Gastroesophageal sphincter (tissue), 4 donors: ENCODE measurements at places on chromosomes 2 and 18. TPM values are rescaled to one million over a fixed set of nuclear protein-coding genes. Genes with fewer than 3 reads are reported as not detected.

The SP5 gene
- total RNA-seq = 0.39 TPM

The SATB2 gene
- total RNA-seq = 6.7 TPM

DNA sequence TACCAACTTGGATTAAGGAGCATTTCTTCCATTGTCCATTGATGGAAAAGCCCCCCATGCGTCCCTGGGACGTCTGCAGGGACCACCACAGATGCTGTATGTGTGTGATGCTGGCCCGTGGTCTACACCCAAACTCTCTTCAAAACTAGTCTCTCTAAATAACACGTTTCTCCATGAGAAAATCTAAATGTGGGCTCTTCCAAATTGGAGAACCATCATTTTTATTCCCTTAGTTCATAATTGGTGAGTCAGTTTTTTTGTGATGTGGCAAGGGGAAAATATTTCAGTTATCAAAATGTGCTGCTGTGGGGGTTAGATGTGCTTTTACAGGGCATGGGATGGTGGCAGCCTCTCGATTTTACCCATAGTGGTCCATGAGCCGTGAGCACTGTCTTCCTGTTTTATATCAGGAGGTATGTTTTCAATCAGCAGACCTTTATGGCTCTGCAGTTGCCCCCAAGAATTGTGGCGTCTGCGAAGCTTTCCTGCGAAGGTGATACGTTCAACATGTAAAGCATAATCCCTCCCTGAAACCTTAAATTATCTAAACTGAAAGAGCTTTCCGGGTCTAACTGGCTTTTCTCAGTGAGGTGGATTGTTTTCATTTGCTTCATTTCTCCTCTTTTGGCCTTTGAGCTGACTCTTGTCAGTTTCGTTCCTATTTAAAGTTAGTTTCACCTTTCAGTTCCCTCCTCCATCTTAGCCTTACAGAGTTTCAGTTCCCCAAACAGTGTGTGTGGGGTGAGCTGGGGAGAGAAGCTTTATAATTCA lies 78.4 kb downstream of the SETBP1 start:
- no peaks in the 10 kb centered on the region for H3K27me3 ChIP-seq
- H3K27ac ChIP-seq = no peak overlapping the region
- no peak overlapping the region for H3K4me3 ChIP-seq
- no peaks in the 10 kb centered on the region for H3K36me3 ChIP-seq
- no peak for ATAC-seq

The PLEKHB2 gene
- total RNA-seq = 40.7 TPM

The TRIM43 gene
- total RNA-seq = not detected

- no peak overlapping the region for H3K4me3 ChIP-seq
- no peaks in the 10 kb centered on the region for H3K27me3 ChIP-seq
- no peak for ATAC-seq
- H3K36me3 ChIP-seq = no peaks in the 10 kb centered on the region
- no peak overlapping the region for H3K27ac ChIP-seq
- no peaks in the 10 kb centered on the region for H3K4me1 ChIP-seq
These were observed 48.7 kb downstream of the NETO1 start for GRCh38 chr18:72819050-72819449.

- H3K27ac ChIP-seq = no peak overlapping the region
- ATAC-seq = no peak
- no peaks in the 10 kb centered on the region for H3K36me3 ChIP-seq
- peaks cover 18% of the 10 kb centered on the region for H3K27me3 ChIP-seq
These were observed 36.9 kb downstream of the NGEF start for GRCh38 chr2:232976176-232976575.

DNA sequence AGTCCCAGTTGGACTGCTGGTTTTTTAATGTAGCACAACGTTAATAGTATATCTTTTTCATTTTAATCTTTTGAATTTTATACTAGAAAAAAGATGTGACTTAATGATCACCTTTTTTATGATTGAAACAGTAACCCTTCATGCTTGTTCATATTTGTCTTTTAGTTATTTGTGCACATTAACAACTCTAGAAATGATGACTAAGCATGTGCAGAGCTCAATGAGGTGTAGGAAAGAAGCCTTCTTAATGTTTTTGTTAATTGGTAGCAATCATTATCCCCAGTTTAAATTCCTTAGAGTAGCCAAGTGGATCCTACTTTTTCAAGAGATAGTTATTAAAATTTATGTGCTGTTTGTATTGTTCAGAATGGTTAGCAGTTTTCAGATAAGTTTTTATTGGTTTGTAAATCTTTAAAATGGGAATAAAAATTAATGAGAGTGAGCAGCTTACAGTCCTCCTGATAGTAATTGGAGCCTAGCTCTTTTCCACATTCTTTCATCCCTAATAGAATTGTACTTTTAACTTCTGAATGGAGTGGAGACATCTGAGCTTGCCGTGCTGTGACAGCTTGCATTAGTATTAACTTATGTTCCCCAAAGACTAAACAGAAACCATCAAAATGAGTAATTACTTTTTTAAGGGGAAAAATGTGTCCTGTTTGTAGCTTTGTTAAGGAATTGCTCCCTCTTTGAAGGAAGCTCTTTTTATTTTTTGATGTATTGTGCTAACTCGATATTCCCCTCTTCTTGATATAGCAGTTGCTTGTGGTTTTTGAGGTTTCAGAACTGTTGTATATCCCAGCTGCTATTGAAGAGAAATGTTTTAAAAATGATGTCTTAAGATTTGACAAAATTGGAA lies 17.3 kb downstream of the PIK3C3 start:
- peaks cover 47% of the 10 kb centered on the region for H3K36me3 ChIP-seq
- H3K4me1 ChIP-seq = no peaks in the 10 kb centered on the region
- no peak overlapping the region for H3K27ac ChIP-seq
- ATAC-seq = no peak
- no peaks in the 10 kb centered on the region for H3K27me3 ChIP-seq

GRCh38 chr2:221336967-221337366 lies 235.1 kb downstream of the EPHA4 start:
- H3K4me3 ChIP-seq = no peak overlapping the region
- H3K4me1 ChIP-seq = no peaks in the 10 kb centered on the region
- H3K27ac ChIP-seq = no peak overlapping the region
- no peaks in the 10 kb centered on the region for H3K27me3 ChIP-seq
- no peaks in the 10 kb centered on the region for H3K36me3 ChIP-seq
- ATAC-seq = no peak

DNA sequence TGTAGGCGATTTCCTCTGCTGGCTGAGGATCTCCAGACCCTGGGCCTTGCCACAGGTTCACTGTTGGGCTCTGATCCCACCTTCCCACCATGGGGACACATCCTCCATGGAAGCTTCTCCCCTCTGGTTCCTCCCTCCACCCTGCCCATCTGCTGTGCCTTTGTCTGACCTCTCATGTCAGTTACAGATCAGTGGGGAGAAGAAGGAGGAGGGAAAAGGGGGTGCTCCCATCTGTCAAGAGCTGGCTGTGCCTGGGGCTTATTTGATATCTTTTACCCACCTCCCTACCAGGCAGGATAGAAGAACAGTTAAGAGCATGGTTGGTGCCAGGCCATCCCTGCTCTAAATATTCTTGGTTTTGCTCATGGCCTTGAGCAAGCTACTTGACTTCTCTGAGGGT lies 12.3 kb upstream of the DNAJB2 start:
- ATAC-seq = no peak
- no peak overlapping the region for H3K4me3 ChIP-seq

DNA sequence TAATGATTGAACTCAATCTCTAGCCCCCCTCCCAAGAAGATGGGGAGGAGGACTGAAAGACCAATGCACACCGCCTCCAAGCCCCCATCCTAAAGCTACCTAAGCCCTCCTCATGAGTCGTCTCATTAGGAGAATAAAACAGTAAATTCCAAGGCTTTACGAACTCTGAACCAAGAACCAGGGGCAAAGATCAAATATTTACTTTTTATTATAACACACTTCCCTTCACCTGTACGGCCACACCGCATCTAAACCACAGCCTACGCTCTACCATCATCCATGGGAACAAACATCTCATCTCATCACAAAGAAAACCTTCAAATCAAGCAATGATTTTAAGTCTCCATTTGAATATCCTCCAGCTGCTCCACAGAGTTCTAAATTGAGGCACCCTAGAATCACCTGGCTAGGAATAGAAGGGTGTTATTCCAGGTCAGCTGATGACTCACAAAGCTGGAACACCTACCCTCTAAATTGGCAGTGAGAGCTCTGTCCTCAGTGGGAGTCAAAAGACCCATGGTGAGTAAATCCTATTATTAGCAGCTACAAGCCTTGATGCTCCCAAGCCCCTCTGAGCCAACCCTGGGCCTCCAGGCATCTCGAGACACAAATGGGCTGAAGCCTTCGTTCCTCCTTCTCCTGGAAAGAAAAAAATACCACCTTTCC lies 45.6 kb upstream of the BZW1 start:
- H3K27ac ChIP-seq = no peak overlapping the region
- no peak overlapping the region for H3K4me3 ChIP-seq
- no peaks in the 10 kb centered on the region for H3K27me3 ChIP-seq
- no peak for ATAC-seq

The TANC1 gene
- 66.5 TPM for total RNA-seq

DNA sequence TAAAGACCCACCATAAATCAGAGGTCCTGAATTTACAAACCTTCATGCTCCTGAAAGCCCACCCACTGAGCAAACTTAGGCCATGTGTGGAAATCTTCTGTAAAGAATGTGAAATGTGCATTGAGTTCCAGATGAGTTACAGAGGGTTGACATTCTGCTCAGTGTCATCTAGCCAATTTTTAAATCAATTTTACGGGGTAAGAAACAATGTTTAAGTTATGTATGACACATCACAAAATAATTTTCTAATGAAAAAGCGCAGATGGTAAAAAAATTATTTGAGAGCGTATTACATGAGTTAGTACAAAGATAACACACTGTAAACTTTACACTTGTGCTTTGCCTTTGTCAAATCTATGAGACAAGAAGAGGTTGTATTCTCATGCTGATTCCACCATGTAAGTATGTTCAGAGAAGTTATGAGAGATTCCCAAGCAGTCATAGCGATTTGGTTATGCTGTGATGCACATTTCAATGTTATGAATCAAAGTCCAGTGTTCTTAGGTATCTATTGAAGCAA lies 446.3 kb downstream of the ADCYAP1 start:
- H3K27me3 ChIP-seq = no peaks in the 10 kb centered on the region
- no peak overlapping the region for H3K4me3 ChIP-seq
- H3K27ac ChIP-seq = no peak overlapping the region
- no peaks in the 10 kb centered on the region for H3K4me1 ChIP-seq

The POTEI gene
- not detected for total RNA-seq

The ABCG8 gene
- 0.12 TPM for total RNA-seq

DNA sequence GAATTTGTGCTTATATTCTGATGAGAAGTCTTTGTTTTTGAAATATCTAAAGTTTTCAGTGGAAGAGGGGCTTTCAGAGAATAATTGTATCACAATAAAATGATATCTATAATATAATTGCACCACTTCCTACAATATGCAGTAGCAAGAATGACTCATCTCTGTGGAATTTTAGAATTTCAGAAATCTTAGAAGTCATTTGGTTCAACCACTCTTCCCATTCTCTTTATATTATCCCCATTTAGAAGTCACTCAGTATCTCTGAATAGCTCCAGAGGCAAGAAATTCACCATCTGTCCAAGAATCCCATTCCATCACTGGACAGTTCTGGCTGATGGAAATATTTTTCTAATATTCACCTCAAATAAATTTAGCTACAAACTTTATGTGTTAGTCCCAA lies 59.3 kb upstream of the CCDC68 start:
- H3K27ac ChIP-seq = no peak overlapping the region
- ATAC-seq = no peak
- no peak overlapping the region for H3K4me3 ChIP-seq

The SGPP2 gene
- 1.2 TPM for total RNA-seq

DNA sequence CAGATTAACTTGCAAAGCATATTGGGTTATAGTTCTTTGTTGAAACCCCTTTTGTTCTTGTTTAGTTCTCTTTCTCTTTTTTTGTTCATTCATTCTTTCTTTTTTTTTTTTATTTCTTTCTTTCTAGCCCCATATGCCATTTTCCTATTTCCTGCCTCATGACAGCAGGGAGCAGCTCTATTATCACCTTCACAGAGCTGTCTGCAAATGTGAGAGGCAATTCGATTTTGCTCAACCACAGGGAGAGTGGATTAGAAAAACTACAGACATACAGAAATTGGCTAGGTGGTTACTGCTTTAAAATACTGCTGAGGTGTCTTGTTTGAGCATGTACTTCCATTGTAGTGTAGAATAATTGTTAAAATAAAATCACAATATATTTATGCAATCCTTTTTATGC lies 44.2 kb upstream of the TBR1 start:
- H3K27me3 ChIP-seq = no peaks in the 10 kb centered on the region
- no peaks in the 10 kb centered on the region for H3K4me1 ChIP-seq
- H3K36me3 ChIP-seq = peaks cover 33% of the 10 kb centered on the region

The ALPP gene
- not detected for total RNA-seq

- H3K27ac ChIP-seq = no peak overlapping the region
- no peaks in the 10 kb centered on the region for H3K4me1 ChIP-seq
- H3K27me3 ChIP-seq = no peaks in the 10 kb centered on the region
- ATAC-seq = no peak
- no peaks in the 10 kb centered on the region for H3K36me3 ChIP-seq
These were observed 569.9 kb downstream of the EPHA4 start for GRCh38 chr2:221002101-221002685.

GRCh38 chr2:159714247-159714930 lies 2.1 kb downstream of the MARCHF7 start:
- no peak overlapping the region for H3K27ac ChIP-seq
- peaks cover 7% of the 10 kb centered on the region for H3K4me1 ChIP-seq
- H3K27me3 ChIP-seq = no peaks in the 10 kb centered on the region
- H3K4me3 ChIP-seq = peak overlapping the region; percentile 86
- no peak for ATAC-seq

DNA sequence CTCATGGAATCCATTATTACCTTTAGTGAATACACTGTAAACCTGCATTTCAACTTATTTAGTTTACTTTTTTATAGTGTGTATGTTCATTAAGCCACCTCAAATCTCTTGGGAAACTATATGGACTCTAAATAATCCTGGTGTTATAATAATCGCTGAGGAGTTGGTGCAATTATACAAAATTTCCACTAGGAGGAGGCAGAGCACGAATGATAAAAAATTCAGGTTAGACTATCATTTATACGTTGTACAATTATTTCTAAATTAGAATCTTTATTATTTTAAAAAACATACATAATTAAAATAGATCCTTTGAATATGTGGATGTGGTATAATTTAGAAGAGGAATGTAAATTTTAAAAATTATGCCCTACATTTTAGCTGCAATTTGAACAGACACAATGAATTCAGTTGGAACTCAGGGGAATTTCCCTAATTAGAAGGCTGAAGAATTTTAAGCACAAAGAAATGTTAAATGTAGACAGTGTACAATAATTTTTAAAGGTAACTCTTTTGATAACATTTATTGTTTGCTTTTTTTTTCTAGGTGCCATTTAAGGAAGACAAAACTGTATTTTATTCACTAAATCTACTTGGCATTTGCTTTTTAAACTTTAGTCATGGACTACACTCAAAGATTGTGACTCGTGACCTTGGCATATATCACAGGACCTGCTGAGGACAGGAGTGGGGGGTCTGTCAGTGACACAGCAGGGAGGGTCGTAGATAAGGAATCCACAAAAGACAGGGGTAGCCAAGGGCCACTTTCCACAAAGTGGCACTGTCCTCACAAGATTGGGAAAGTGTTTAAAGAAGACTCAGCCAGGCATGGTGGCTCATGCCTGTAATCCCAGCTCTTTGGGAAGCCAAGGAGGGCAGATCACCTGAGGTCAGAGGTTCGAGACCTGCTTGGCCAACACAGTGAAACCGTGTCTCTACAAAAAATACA lies 45.5 kb downstream of the RAB12 start:
- H3K4me1 ChIP-seq = no peaks in the 10 kb centered on the region
- H3K4me3 ChIP-seq = no peak overlapping the region
- no peak overlapping the region for H3K27ac ChIP-seq
- ATAC-seq = no peak

The ERFE gene
- total RNA-seq = not detected

GRCh38 chr2:167595839-167596471 lies 651.4 kb downstream of the STK39 start:
- H3K36me3 ChIP-seq = no peaks in the 10 kb centered on the region
- no peak for ATAC-seq
- H3K4me1 ChIP-seq = no peaks in the 10 kb centered on the region
- H3K4me3 ChIP-seq = no peak overlapping the region
